ENCODE measurements at places on chromosomes 12 and 14.

DNA sequence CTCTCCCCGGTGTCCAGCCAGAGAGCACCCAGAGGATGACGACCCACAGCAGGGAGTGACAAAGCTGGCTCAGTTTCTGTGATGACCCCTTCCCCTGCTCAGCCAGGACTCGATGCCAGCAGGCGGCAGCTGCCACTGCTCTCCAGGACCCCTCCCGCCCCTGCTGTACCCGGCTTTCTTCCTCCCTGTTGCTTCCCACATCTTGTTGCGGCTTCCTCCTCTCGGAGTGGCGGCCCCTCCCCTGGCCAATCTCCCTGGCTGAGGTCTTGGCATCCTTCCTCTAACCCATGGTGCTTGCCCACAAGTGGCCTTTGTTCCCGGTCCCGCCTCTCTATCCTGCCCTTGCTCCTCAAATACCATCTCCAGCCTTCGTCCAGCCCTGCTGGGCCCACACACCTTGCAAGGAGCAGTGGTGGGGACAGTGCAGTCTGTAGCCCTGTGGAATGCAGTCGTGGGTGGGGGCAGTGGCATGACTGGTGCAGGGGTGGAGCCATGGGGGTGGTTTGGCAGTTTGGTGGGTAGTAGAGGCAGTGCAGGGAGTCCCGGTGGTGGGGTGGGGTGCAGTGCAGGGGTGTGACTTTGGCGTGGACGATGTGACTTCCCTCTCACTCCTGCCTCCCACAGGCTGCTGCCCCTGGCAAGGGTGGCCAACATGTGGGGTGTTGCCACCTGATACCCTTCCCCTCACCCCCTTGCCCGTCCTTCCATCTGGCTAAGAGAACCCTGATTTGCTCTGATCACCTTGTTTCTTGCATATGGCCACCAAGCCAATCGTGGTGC, 16.3 kb upstream of the BEGAIN start:
- DNase-seq: peak; percentile 48

- DNase-seq: no peak
Observed at GRCh38 chr12:68617160-68617926, 6.6 kb downstream of the RAP1B start.

- no peak for DNase-seq
Observed at GRCh38 chr14:79375356-79375755, 835.9 kb downstream of the DIO2 start.

GRCh38 chr14:100604121-100604501, 16.9 kb upstream of the BEGAIN start:
- DNase-seq: peak; percentile 22

- no peak for DNase-seq
Observed at GRCh38 chr14:51240804-51241380, 845 bp downstream of the TMX1 start.

GRCh38 chr14:44928793-44929192, 33.0 kb downstream of the KLHL28 start:
- DNase-seq: no peak

GRCh38 chr14:59318908-59319307, 130.4 kb downstream of the DAAM1 start:
- no peak for DNase-seq

DNA sequence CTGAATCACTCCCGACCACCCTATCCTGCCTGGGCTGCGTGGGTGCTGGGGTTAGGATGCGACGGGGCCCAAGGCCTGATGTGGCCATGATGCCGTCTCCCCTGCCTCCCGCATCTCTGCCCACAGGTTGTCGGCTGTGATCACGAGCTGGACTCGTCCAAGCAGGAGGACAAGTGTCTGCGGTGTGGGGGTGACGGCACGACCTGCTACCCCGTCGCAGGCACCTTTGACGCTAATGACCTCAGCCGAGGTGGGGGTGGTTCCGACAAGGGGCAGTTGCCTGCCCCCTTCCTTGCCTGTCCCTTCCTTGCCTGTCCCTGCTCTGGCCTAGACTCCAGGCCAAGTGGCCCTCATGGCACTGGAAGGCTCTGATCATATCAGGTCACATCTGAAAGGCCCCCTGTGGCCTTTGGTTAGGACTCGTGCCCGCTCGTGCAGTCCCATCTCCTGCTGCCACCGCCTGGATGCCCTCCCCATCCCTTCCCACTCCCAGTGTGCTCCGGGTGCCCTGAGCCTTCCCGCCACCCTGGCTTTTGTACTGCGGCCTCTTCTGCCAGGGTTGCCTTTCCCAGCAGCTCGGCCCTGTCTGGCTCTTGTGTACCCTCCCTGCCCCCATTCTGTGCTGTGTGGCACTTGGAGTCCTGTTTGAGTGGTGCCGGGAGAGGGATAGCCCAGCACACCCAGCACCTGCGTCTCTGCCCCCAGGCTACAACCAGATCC, 13.6 kb downstream of the PAPLN start:
- no peak for DNase-seq

DNA sequence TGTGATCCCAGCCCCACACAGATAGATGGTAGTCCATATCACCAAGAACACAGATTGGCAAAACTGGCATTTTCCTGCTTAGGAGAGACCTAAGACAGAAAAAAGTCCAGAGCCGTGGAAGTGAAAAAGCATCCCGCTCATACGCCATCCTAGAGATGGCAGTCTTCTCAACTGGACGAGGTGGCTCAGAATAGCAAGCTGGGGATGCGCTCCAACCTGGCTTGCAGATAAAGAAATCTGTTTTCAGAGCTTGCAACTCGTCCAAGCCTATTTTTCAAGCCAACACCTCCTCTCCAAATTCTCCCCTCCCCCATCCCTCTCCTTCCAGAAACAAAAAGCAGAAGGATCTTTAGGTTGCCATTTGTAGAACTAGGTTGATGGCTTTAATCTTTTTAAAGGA, 74.3 kb upstream of the OTX2 start:
- DNase-seq: no peak

DNA sequence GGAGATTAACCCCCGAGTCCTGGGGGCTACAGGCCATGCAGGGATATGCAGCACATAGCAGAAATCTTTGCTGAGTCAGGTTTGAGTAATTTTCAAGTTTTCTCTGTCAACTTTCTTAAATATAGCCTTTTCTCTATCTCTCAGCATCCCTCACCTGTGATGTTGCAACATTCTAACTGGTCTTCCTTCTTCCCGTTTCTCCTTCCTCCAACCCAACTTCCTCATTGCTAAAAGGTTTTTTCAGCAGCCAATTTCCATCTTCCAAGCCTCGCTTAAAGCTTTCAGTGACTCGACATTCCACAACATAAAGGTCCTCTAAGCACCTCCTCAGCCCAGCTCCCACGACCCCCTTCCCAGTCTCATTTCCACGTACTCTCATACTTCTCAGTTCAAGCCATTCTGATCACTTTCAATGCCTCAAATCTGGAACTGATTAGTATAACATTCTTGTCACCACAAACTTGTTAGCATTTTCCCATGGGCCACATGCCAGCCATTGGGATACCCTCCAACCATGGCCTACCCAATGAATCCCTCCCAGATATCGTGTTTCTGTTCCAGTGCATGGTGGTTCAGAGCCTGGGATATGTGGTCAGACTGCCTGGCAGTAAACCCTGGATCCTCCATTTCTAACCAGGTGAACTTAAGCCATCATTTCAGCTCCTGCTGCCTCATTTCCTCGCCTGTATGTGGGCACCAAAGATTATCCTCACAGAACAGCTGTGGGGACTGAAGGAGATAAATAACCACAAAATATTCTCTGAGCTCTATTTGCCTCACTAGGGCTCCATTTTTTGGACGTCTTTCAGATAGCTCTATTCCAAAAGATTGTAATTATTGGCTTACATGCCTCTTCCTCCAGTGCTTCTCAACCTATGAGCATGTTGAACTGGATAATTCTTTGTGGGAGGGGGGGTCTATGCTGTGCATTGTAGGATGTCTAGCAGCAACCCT, 65.8 kb downstream of the KCNK10 start:
- DNase-seq: no peak

GRCh38 chr14:51094282-51094821, 553 bp downstream of the TRIM9 start:
- DNase-seq: no peak
